Naive B cell (primary cell): ENCODE measurements at places on chromosomes 2 and 18.

DNA sequence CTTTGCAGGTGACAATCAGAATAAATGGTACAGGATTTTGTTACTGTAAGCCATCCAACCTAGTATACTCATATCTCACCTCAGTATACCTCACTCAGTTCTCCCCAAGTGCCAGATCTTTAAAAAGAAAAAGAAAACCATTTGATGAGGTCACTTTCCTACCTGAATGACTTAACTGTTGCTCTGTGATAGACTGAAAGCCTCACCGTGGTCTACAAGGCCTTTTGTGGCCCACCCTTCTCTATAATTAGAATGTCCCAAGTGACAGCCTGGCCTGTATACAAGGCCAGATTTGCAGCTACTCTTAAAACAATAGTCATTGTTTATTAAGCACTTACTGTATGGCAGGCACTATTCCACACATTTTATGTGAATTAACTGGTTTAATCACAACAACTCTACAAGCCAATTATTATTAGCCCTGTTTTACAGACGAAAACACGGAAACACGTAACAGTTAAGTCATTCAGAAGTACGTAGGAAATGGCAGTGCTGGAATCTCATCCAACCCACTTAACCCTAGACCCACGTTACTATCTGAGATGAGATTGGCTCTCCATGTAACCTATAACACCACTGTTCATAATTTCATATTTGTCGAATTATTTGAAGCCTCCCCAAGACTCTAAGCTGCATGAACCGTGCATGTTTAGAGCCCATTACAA, 28.3 kb downstream of the PKP4 start:
- DNase-seq = no peak

DNA sequence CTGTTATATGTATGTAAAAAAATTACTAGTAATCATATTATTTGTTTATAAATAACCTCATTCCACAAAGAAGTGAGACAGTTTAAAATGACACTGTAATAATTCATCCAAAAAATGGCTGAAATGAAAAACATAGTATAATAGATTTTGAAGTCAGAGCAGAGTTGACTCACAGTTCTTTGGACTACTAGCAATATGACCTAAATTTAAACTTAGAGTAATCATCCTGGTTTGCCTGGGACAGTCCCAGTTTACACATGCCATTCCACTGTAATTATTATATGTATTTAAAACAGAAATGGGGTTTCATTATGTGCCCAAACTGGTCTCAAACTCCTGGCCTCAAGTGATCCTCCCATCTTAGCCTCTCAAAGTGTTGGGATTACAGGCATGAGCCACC, 48.3 kb downstream of the CCDC88A start:
- no peak for DNase-seq

- DNase-seq = no peak
Measured at GRCh38 chr2:171102802-171103201, 57.9 kb downstream of the TLK1 start.

- DNase-seq = no peak
Measured at GRCh38 chr2:136086253-136087016, 31.5 kb downstream of the CXCR4 start.

DNA sequence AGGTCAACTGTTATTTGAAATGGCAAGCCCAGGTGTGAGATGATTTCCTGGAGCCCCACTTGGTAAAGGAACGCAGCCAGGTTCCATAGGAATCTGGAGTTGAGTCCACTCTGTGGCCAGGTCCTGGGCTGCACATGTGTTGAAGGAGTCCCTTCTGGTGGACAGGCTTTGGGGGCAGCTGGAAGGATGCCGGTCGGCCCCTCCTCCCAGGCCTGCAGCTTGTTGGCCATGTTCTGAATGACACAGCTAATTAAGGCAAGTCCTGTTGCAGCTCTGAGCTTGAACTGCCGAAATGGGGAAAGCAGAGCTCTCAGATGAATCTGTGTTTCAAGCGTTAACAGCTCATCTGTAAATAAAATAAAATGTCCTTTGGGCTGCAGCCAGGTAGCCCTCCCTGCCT, 23.8 kb downstream of the EN1 start:
- no peak for DNase-seq

GRCh38 chr18:79919089-79919488, 32.4 kb downstream of the SLC66A2 start:
- DNase-seq = no peak

GRCh38 chr2:69815717-69816116, 13.7 kb upstream of the GMCL1 start:
- no peak for DNase-seq
